SJSA1 (cell line): ENCODE measurements at places on chromosomes 6 and 20. TPM values are rescaled to one million over a fixed set of nuclear protein-coding genes. Genes with fewer than 3 reads are reported as not detected.
A peak's percentile ranks its signal among the peaks of the same experiment; 100 is the strongest.

- H3K36me3 ChIP-seq: no peaks in the 10 kb centered on the region
- H3K4me3 ChIP-seq: no peak overlapping the region
- peak overlapping the region; percentile 44 for H3K27ac ChIP-seq
- H3K4me1 ChIP-seq: peaks cover 29% of the 10 kb centered on the region
- H3K27me3 ChIP-seq: no peaks in the 10 kb centered on the region
- DNase-seq: peak; percentile 90
Observed at GRCh38 chr6:117206944-117207687, 58.2 kb upstream of the VGLL2 start.

The GJA10 gene
- total RNA-seq: not detected in 2 replicates

DNA sequence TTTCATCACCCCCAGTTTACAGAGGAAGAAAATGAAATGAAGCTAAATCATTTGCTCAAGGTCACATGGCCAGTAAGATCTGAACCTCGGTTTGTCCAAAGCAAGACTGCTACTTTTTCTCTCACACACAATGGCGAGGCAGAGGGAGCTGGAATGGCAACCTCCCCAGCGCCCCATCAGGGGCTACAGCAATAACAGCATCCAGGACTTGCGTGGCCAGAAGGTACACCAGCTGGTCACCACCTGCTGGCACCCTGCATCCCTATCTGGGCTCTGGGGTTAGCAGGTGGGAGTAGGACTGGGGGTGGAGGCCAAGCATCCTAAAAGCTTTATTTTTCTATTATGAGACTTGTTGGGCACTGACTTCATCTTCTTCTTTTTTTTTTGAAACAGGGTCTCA lies 41.3 kb downstream of the TTI1 start:
- H3K27me3 ChIP-seq: no peaks in the 10 kb centered on the region
- H3K27ac ChIP-seq: no peak overlapping the region
- H3K4me1 ChIP-seq: peaks cover 69% of the 10 kb centered on the region
- peaks cover 57% of the 10 kb centered on the region for H3K36me3 ChIP-seq

DNA sequence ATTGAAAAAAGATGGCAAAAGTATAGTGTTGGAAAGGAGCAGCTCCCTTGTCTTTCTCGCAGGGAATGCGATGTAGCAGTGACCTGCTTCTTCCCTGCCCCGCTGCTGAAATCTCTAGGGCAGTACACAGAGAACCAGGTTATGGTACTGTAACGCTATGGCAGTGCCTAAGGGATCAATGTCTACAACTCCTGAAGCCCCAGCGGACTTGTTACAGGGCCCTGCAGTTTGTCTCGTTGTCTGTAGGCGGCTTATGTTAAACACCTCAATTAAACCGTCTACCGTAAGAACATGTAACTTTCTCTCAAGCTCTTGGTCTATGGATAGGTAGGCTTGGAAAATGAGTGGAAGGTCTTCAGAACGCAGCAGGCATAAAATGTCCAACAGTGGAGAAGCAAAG lies 44.8 kb upstream of the SLC17A4 start:
- H3K4me3 ChIP-seq: no peak overlapping the region
- no peaks in the 10 kb centered on the region for H3K4me1 ChIP-seq
- DNase-seq: no peak

The NRSN1 gene
- not detected in 2 replicates for total RNA-seq

DNA sequence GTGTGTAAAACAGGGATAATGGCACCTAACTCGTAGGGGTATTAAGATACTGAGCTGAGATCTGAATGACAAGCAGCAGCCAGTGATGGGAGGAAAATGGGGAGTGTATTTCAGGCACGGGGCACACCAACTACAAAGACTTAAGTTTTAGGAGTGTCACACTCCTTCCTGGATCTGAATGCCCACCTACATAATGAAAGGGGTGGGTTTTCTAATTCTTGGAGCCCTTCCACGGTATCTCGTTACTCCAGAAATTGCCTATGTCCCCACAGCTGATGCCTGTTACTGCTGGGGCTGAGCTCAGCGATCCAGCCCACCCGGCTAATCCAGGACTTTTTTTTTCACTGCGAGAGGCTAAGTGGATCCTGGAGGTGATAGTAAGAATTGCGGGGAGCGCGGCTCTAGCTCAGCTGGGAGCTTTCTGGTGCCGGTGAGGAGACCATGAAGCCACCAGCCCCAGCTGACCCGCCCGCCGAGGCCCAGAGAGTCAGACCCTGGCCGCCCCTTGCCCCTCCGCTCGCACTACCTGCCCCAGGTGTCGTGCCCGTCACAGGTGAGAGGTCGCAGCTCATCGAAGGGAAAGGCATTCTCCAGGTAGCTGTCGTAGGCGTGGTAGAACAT lies 727 bp downstream of the EDEM2 start:
- peaks cover 13% of the 10 kb centered on the region for H3K4me1 ChIP-seq
- peaks cover 6% of the 10 kb centered on the region for H3K36me3 ChIP-seq
- peak; percentile 16 for DNase-seq
- no peak overlapping the region for H3K27ac ChIP-seq

GRCh38 chr6:13272131-13273046 lies 55.9 kb downstream of the TBC1D7 start:
- H3K27me3 ChIP-seq: no peaks in the 10 kb centered on the region
- no peak overlapping the region for H3K27ac ChIP-seq
- no peak for DNase-seq
- H3K4me1 ChIP-seq: no peaks in the 10 kb centered on the region

DNA sequence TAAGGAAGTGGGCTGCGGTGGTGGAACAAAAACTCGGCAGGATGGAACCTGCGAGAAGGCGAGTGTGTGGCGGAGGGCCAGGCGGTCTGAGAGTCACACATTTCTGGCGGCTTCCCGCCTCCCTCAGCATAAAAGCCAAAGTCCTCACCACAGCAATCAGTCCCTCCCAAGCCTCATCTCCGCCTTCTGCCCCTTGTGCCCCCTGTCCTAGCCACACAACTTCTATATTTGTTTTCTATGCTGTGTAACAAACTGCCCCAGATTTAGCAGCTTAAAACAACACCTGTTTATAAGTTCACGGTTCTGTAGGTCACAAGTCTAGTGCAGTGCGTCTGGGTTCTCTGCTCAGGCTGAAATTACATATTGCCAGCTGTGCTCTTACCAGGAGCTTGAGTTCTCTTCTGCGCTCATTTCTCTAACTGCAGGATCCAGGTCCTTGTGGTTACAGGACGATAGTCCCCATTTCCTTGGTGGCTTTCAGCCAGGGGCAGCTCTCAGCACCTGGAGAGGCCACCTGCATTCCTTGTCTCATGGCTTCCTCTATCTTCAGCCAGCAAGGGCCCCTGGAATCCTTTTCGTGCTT lies 11.7 kb upstream of the SPO11 start:
- H3K4me3 ChIP-seq: no peak overlapping the region
- H3K4me1 ChIP-seq: no peaks in the 10 kb centered on the region
- no peak overlapping the region for H3K27ac ChIP-seq
- no peak for DNase-seq
- H3K36me3 ChIP-seq: no peaks in the 10 kb centered on the region
- H3K27me3 ChIP-seq: peaks cover 10% of the 10 kb centered on the region; the same call in 1 of the 2 replicates

DNA sequence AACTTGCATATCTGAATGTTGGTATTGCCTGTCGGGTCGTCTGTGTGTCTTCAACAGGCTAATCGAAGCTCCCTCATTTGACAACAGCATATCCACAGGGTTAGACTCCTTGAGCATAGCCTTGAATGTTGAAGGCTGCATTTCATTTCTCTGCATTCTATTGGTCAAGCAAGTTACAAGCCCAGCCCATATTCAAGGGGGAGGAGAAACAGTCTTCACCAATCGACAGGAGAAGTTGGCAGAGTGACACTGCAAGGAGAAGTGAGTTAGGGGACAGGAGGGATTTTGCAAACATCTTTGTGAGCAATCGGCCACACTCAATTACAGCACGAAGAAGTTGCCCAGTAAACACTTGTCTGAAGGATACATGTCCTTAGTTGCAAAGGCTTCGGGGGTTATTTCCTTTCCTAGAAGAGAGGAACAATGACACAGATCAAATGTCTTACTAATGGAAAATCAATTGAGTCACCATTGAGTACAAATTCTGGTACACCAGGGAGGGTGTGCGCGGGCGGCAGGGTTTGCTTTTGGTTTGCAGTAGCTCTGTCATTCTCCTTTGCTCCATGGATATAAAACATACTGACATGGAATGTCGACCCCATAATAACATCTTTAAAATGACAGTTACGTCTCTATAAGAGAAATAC lies 60.6 kb upstream of the NT5E start:
- no peak overlapping the region for H3K4me3 ChIP-seq
- H3K27ac ChIP-seq: no peak overlapping the region
- H3K36me3 ChIP-seq: no peaks in the 10 kb centered on the region
- H3K4me1 ChIP-seq: peaks cover 29% of the 10 kb centered on the region

The MEI4 gene
- total RNA-seq: not detected in 2 replicates

The GFOD1 gene
- 10.8 and 13.2 TPM in 2 replicates for total RNA-seq

GRCh38 chr6:166411271-166411670 lies 28.5 kb upstream of the MPC1 start:
- no peaks in the 10 kb centered on the region for H3K27me3 ChIP-seq
- H3K4me3 ChIP-seq: no peak overlapping the region
- H3K4me1 ChIP-seq: no peaks in the 10 kb centered on the region
- DNase-seq: no peak
- no peak overlapping the region for H3K27ac ChIP-seq

GRCh38 chr6:163151212-163151611 lies 263.3 kb upstream of the QKI start:
- H3K4me3 ChIP-seq: no peak overlapping the region
- no peaks in the 10 kb centered on the region for H3K4me1 ChIP-seq
- DNase-seq: no peak

- no peaks in the 10 kb centered on the region for H3K36me3 ChIP-seq
- no peak overlapping the region for H3K4me3 ChIP-seq
- no peaks in the 10 kb centered on the region for H3K27me3 ChIP-seq
- no peak overlapping the region for H3K27ac ChIP-seq
- DNase-seq: no peak
- H3K4me1 ChIP-seq: peaks cover 9% of the 10 kb centered on the region
Observed at GRCh38 chr6:22765015-22765414, 195.6 kb downstream of the HDGFL1 start.

DNA sequence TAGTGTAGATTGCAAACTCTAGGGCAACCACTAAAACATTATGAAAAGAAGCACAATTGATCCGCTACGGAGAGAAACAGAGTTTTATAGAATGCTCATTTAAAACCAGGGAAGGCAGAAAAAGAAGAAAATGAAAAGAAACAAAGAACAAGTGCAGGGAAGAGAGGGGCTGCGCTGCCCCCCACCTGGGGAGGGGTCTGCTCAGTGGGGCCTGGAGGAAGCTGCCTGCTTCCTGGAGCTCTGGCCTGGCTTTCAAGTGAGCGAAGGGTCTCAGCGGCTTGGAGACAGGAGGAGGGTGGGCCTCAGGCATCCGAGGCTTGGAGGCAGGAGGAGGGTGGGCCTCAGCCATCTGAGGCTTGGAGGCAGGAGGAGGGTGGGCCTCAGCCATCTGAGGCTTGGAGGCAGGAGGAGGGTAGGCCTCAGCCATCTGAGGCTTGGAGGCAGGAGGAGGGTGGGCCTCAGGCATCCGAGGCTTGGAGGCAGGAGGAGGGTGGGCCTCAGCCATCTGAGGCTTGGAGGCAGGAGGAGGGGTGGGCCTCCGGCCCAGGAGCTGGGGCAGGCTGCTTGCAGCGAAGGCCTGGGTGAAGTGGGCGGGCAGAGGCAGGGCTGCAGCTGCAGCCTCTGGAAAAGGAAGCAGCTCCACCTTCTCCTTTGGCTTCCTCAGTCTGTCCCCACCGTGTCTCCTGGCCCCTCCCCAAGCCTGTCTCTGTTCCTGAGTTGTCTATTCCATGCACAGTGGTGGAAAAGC lies 406.3 kb downstream of the TAF4 start:
- H3K27me3 ChIP-seq: peaks cover 16% of the 10 kb centered on the region; the same call in 1 of the 2 replicates
- no peaks in the 10 kb centered on the region for H3K4me1 ChIP-seq
- no peak overlapping the region for H3K4me3 ChIP-seq
- no peak overlapping the region for H3K27ac ChIP-seq
- H3K36me3 ChIP-seq: no peaks in the 10 kb centered on the region

DNA sequence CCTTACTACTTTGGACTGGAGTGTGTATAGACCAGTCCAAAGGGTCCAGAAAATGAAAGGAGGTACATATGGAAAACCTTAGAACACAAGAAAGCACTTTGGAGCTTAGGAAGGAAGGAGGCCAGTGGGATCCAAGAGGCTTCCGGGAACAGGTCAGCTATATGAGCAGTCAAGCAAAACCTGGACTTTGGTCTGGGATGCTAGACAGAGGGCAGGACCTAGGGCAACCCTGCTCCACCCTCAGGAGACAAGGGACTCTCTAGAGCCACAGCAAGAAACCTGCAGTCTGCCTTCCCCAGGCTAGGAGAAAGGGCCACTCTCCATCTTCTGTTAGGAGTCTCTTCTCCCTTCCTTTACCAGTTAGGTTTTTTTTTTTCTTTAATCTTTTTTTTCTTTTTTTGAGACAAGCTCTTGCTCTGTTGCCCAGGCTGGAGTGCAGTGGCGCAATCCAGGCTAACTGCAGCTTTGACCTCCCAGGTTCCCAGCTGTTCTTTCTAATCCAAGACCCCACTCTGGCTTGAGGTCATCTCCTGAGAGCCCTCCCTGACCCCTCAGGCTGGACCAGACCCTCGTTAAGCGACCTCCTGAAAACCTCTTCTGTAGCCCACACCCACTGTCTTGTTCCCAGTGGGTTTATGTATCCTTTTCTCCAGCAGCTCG lies 4.6 kb downstream of the KCNK5 start:
- H3K27ac ChIP-seq: no peak overlapping the region
- no peaks in the 10 kb centered on the region for H3K36me3 ChIP-seq
- no peak overlapping the region for H3K4me3 ChIP-seq
- no peak for DNase-seq
- 0 out of 2 replicates have a peak, but pooled peaks cover 5% of the 10 kb centered on the region for H3K4me1 ChIP-seq
- H3K27me3 ChIP-seq: peaks cover 13% of the 10 kb centered on the region

GRCh38 chr20:23569570-23569969 lies 1.3 kb upstream of the CST9L start:
- H3K27me3 ChIP-seq: peaks cover 9% of the 10 kb centered on the region
- H3K36me3 ChIP-seq: no peaks in the 10 kb centered on the region
- no peaks in the 10 kb centered on the region for H3K4me1 ChIP-seq
- no peak overlapping the region for H3K27ac ChIP-seq

GRCh38 chr20:63277466-63278272 lies 5.1 kb downstream of the ARFGAP1 start:
- no peak overlapping the region for H3K4me3 ChIP-seq
- peaks cover 83% of the 10 kb centered on the region for H3K36me3 ChIP-seq
- H3K27me3 ChIP-seq: no peaks in the 10 kb centered on the region

DNA sequence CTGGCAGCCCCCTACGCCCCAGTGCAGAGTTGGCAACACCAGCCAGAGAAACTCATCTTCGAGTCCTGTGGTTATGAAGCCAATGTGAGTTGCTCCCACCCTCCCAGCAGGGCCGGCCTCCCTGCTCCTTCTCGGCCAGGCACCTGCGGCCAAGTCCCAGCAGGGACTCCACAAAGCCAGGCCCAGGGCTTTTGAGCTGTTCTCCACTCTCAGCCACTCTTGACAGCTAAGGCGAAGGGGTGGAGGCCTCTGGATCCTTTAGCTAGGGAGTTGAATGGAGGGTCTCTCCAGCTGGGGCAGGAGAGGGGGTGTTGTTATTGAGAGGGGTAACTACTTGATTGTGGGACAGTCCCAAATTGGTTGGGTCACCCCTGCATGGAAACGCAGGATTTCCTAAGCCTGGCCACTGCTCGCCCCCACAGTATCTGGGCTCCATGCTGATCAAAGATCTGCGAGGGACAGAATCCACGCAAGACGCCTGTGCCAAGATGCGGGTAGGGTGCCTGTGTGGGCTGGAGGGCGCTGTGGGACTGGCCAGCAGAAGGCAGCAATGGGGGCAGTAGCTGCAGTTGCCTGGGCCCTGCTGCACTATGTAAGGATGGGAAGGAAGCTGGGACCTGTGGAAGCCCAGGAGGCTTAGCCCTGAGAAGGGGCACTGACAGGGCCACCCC lies 58.3 kb downstream of the TCP11 start:
- H3K4me3 ChIP-seq: no peak overlapping the region
- no peaks in the 10 kb centered on the region for H3K27me3 ChIP-seq
- H3K27ac ChIP-seq: no peak overlapping the region
- H3K4me1 ChIP-seq: no peaks in the 10 kb centered on the region
- peaks cover 15% of the 10 kb centered on the region; the same call in 1 of the 2 replicates for H3K36me3 ChIP-seq
- DNase-seq: no peak

- no peak for DNase-seq
- peaks cover 11% of the 10 kb centered on the region for H3K4me1 ChIP-seq
- no peaks in the 10 kb centered on the region for H3K27me3 ChIP-seq
- no peak overlapping the region for H3K27ac ChIP-seq
Observed at GRCh38 chr6:111631018-111631417, 25.3 kb upstream of the TRAF3IP2 start.
